T-helper 1 cell treated with Interleukin-12 subunit alpha and Interleukin-12 subunit beta and Interleukin-4 antibody, amounts not matched to agents 30 ng/mL and 1 ng/mL, for 36 hours (primary cell): ENCODE measurements at places on chromosomes 1 and 21. TPM values are rescaled to one million over a fixed set of nuclear protein-coding genes. Genes with fewer than 3 reads are reported as not detected.

Gene RGS13
- total RNA-seq: not detected in 2 replicates

Gene SELENOF
- 200 and 207 TPM in 2 replicates for total RNA-seq

Gene SPRR2A
- total RNA-seq: not detected in 2 replicates

Gene PM20D1
- 0.34 and 0.78 TPM in 2 replicates for total RNA-seq

Gene MRPS6
- 96.8 and 101 TPM in 2 replicates for total RNA-seq

Gene TBX15
- not detected in 2 replicates for total RNA-seq

Gene SEC16B
- not detected in 2 replicates for total RNA-seq

Gene ERICH3
- not detected in 2 replicates for total RNA-seq

Gene OBSCN
- total RNA-seq: 15.4 and 17.5 TPM in 2 replicates

Gene TIMM17A
- total RNA-seq: 60.5 and 65.6 TPM in 2 replicates

Gene SPATA45
- total RNA-seq: 0.93 TPM in 1 of 2 replicates, not detected in the other

Gene OPTC
- total RNA-seq: not detected in 2 replicates

Gene TMEM9
- 12.5 and 16.1 TPM in 2 replicates for total RNA-seq

Gene VANGL2
- total RNA-seq: not detected in 2 replicates
